ENCODE measurements at places on chromosomes 16 and 17.

DNA sequence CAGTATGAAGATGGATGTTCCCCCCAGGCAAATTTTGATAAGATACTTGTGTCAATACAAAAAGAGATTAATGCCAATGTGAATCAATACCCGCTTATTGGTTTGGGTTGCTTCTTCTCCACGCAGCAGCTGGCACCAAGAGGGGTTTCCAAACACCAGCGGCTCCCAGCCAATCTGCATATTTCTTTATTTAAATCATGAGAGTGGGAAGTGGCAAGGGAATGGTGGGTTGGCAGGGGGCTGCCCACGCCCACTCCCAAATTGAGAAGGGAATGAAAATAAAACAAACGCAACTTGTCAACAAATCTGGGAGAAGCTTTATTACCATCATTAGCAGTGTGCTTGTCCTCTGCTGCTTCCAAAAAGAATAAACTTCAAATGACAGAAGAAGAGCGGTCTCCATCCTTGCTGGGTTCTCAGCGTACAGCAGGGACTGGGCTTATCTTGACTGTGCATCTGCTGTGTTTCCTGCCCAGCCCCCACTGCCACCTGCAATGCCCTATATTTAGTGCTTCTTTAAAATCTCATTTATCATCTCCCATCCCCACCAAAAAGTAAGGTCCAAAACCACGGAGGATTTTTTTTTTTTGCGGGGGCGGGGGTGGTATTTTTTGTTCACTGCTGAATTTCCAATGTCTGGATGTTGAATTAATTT is 34.9 kb upstream of the C16orf78 start:
- DNase-seq, result no peak

- no peak for DNase-seq
Observed at GRCh38 chr17:82315703-82316358, 1.6 kb downstream of the CD7 start.

DNA sequence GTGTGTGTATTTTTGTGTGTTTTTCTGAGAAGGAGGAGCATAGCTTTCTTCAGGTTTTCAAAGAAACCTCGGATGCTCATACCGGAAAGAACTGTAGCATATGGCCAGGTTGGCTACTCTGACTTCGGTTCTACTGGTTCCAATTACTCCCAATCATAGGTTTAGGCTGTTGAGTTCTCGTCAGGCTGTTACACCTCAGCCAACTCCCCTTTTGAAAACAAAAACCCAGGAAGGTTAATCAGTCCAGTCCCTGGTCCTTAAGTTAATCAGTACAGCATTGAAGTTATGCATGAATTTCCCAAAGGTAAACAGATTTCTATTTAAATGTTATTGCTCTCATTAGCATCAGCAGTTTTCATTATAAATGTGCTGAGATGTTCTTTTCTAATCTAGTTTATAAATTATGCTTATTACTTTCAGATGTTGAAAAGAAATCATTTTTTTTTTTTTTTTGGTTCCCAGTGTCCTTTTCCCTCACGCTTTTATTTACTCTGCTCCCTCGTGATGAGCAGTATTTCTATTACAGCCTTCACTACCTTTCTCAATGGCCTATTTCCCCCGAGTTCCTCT is 111.0 kb downstream of the NPIPB5 start:
- DNase-seq, result no peak

- no peak for DNase-seq
Observed at GRCh38 chr16:55597928-55598327, 31.4 kb downstream of the CAPNS2 start.

DNA sequence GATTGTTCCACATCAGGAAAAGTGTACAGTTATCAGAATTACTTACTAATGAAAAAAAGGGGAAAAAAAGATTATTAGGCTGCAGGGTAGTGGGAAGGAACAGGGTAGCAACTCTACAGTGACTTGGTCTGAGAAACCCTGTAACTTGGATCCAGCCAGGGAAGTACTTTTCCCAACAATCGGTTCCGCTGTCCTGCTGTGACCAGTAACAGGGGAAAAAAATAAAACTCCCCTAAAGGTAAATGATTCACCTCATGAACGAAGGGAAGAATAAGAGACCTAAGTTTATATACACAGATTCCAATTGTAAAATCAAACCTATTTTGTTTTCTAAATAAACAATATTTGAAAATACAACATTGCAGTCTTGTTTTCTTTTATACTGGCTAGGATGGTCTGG is 189.9 kb downstream of the WWOX start:
- no peak for DNase-seq

DNA sequence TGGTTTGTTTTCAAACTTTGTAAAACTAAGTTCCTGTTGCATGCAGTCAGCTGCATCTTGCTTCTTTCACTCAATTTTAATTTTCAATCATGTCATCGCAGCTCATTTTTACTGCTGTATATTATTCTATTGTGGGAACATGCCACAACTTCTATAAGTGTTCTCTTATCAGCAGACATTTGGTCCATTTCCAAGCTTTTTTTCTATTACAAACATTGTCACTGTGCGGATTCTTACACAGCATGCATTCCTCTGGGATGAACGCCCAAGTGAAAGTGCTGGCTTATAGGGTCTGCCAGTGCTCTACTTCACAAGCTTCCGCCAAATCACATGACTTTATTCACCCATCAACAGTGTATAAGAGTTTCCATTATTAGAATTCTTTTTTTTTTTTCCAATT is 22.7 kb downstream of the GINS3 start:
- no peak for DNase-seq
